Bone marrow (tissue), 2 donors: ENCODE measurements at places on chromosomes 12 and 14.
A peak's percentile ranks its signal among the peaks of the same experiment; 100 is the strongest.

DNA sequence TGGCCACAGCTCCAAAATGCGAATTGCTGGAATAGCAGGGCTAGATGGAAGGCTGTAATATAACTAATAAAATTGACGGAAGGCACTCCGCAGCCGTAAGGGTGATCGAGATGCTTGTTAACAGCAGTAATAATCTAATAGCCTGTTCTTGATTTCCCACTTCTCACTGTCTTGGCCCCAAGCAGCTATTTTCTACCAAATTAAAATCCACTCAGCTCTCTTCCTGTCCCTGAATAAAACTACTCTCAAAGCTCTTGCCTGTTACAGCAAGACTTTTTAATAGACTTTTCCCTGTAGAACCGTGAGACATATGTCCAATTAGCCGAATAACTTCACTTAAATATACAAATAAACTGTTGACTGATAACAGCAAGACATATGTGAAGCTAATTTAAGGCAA, 38.0 kb downstream of the ADCK1 start:
- DNase-seq: no peak

GRCh38 chr14:95713596-95714371, at the start of gene TCL1A:
Gene TCL1A (minus strand): TSS chr14:95714125. CDS start chr14:95714066, 59 bp downstream.
- no peak for DNase-seq

- DNase-seq: no peak
These were observed 297.3 kb upstream of the FAR2 start for GRCh38 chr12:28851781-28852180.

DNA sequence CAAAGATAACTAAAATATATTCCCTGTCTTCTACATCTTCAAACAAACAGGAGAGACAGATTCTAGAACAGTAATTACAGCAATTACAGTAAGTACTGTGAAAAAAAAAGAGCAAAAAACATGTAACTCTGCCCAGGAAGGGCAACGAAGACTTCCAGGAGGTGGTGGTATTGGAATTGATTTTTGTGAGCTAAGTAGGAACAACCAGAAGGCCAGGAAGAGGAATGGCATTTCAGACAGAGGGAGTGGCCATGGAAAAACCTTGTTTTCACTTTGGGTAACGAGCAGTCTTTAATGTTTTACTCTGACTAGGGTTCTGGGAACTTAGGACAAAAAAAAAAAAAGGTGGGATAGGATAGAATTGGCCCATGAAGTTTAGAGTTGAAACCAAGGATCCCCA, 196.3 kb upstream of the PLEKHG7 start:
- no peak for DNase-seq

DNA sequence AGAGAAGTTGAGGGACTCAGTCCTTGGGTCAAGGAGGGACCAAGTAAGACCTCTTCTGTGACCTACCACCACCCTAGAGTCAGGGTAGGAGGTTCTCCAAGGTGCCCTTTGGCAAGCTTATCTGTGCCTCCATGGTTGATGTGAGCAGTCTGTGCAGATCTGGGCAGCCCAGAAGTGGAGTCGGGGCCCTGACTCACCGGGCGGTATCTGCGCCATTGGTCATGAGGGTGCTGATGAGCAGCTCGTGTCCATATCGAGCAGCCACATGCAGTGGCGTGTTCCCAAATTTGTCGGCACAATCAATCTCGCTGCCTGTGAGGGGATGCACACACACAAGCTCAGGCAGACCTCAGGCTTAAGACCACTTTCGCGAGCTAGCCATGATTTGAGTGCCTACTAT, 5.1 kb downstream of the ANKRD52 start:
- no peak for DNase-seq

DNA sequence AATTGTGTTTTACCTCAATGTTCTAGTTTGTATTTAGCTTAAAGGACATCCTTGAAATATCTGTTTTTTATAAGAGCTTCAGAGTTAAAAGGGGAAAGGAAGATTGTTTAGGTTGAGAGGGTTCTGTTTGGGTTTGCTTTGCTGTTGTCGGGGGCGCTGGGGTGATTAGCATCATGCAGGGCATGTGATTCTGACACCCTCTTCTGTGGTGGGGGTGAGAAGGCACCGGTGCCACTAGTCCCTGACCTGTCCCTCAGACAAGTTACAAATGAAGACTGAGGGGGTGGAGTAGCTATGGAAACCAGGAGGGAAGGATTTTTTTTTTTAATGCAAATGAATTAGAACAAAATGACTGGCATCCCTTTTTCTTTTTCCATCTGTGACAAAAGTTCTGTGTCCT, 291.3 kb downstream of the RPAP3 start:
- no peak for DNase-seq

DNA sequence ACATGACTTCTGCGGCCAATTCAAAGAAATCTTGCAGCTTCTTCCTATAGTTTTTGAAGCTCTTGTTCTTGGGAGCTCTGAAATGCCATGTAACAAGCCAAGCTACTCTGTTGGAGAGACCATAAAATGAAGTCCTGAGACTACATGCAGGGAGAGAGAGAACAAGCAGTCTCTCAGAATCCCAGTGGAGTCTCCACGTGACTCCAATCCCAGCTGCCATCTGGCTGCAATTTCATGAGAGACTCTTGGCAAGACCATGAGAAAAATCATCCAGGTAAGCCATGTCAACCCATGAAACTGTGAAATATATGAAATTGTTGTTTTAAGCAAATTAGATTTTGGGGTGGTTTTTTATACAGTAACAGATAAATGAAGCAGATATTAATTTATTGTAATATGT, 54.4 kb downstream of the KLRG1 start:
- DNase-seq: no peak

DNA sequence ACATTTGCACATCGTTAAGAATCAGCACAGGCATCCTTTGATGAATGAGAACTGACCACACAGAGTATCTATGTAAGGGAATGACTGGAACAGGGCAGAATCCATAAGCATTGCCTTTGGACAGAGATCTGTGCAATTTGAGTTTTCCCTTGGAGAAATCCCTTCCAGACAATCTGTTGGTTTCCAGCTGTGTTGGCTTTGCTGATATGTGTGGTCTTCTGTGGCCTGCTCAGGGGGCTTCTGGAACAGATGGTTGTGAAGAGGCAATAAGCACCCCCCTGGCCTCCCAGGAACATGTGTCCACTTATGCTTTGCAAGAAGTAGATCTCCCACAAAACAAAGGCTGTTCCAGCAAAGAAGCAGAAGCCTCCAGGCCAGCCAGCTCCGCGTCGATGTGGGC, 111.4 kb upstream of the TMEM132C start:
- no peak for DNase-seq

- DNase-seq: no peak
These were observed 17.5 kb downstream of the KNTC1 start for GRCh38 chr12:122544537-122544936.

DNA sequence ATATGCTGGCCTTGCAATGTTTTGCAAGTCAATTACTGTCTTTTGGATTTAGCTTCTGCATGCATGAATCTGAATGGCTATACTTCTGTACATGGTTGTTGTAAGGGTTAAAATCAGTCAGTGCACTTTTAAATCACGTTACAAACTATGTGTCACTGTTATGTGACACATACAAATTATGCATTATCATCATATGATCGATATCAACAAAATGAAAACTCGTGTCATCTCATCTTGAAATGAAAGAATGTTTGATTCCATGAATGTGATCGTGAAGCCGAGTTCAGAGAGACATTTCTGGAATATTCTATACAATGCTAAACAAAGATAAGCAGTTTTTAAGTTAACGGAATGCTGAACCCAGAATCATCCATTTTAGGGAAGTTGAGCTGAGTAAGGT, 116.5 kb downstream of the HMGA2 start:
- DNase-seq: no peak

DNA sequence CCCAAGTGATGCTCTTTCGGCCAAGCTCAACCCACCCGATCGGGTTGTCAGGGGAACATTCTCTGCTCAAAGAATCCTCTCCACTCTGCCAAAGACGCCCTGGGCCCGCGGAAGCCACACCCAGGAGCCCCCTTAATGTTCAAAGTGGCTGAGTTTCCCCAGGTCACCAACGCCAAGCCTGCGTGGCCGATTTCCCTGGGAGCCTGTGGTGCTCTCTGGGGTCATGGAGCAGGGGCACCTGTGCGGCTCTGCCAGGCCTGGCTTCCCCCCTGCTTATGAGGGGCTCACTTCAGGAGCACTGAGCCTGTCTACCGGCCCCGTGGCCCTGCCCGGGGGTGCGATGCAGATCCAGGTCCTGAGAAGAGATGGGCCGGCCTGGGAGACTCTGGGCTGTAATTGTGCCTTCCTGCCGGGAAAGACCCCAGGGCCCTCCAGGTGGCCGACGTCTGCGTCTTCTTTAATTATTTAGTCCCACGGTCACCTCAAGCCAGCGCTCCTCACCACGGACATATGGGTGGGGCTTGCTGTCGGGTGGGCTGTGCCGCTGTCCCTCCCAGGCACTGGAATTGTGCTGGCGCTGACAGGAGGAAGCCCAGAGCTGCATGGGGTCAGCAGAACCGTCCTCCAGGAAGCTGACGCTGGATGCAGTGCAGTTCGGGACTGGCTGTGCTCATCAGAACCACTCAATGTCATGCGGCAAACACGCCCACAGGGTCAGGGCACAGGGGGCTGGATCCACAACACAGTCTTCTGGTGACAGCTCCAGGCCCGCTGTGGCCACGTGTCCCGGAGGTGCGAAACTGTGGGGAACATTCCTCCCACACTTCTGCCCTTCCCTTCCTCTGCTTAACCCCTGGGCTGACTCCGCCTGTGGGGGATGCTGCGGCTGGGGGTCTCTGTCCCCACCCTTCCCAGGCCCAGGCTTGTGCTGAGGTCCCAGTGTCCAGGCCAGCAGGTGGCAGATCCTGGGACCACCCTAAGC, 267.6 kb upstream of the SFSWAP start:
- no peak for DNase-seq

GRCh38 chr12:11687528-11687927, 38.1 kb downstream of the ETV6 start:
- no peak for DNase-seq

DNA sequence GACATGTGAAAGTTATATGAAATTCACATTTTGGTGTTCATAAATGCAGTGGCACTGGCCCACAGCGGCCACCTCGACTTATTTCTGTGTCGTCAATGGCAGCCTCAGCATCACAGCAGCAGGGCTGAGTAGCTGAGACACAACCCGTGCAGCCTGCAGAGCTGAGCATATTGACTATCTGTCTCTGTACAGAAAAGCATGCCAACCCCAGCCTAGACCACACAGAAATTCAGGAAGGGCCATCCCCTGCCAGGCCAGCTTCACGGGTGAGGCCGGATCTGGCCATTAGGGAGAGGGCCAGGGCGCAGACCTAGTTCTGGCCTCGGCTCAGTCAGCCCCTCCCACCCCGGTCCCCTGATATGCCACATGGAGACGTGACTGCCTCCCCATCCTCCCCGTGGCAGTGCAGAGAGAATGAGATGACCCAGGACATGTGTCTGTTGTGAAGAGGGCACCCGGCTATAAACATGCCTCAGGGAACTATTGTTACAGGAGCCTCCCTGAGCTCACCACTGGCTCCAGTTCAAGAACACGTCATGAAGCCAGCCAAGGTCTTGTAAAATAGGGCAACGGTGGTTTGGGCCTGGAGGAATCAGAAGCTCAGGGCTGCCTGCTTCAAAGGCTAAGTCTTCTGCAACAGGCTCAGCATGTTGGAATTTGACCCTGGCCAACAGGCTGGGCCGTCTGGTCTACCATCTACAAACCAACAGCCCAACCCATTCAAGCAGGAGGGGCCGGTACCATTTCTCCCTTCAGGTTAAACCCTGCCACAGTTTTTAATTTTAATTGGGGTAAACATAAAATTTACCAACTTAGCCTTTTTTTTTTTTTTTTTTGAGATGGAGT, 25.5 kb downstream of the SCARB1 start:
- no peak for DNase-seq

- peak; percentile 70 for DNase-seq
These were observed at the start of gene RNASE7 for GRCh38 chr14:21041676-21042433. Gene RNASE7 (plus strand): TSS chr14:21042362. CDS start chr14:21042993, 631 bp downstream.

DNA sequence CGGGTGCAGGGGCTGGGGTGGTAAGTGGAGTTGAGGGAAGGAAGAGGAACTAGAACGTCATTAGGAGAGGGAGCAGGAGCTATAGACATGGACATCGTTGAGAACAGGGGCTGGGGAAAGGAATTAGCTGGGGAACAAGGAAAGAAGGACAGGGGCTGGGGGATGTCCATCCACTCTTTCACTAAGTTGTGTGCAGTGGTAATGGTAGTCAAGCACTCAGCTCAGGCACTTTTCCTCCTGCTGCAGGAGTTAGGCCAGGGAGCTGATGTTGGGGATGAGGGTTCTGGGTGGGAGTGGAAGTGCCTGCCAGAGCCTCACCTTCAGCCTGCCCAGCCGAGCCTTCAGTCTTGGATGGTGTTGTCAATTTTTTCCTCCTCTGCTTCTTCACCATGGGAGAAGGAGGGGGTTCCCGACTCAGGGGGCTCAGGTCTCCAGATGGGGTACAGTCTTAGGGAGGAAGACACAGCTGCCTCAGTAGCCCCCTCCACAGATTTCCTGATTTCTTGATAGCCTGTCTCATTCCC, 9.2 kb downstream of the AGAP2 start:
- DNase-seq: no peak

GRCh38 chr14:91300957-91301356, 56.5 kb upstream of the GPR68 start:
- DNase-seq: no peak

GRCh38 chr12:121930862-121931261, 12.5 kb downstream of the CFAP251 start:
- DNase-seq: no peak

GRCh38 chr12:114406316-114406983, 506 bp upstream of the TBX5 start:
- no peak for DNase-seq

DNA sequence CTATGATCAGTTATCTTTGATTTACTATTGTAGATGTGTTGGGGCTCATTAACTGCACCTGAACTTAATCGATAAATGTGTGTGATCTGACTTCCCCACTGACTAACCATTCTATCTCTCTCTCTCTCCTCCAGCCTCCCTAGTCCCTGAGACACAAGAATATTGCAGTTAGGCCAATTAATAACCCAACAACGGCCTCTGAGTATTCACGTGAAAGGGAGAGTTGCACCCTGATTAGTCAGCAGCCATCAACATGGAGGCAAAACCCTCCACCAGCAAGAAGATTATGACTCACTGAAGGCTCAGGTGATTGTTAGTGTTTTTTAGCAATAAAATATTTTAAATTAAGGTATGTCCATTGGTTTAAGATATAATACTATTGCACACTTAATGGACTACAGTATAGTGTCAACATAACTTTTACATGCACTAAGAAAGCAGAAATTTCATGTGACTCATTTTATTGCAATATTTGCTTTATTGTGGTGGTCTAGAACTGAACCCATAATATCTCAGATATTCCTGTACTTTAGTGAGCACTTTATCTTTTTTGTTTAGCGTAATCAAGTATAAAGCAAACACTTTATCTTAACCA, 77.1 kb upstream of the PTGDR start:
- no peak for DNase-seq

GRCh38 chr12:90128526-90128925, 419.9 kb upstream of the ATP2B1 start:
- no peak for DNase-seq

- DNase-seq: no peak
These were observed 10.8 kb upstream of the PSMA6 start for GRCh38 chr14:35281341-35281740.

GRCh38 chr12:111741235-111741812, 25.4 kb upstream of the ALDH2 start:
- no peak for DNase-seq
